ENCODE measurements at places on chromosomes 6 and 20.

GRCh38 chr20:62039738-62040137, 25.9 kb downstream of the TAF4 start:
- H3K36me3 ChIP-seq: no peaks in the 10 kb centered on the region
- no peak for DNase-seq
- no peaks in the 10 kb centered on the region for H3K27me3 ChIP-seq
- no peak overlapping the region for H3K4me3 ChIP-seq
- no peaks in the 10 kb centered on the region for H3K4me1 ChIP-seq

GRCh38 chr6:158041788-158042187, 60.1 kb downstream of the SYNJ2 start:
- peaks cover 14% of the 10 kb centered on the region for H3K36me3 ChIP-seq
- H3K27ac ChIP-seq: no peak overlapping the region
- peaks cover 34% of the 10 kb centered on the region for H3K4me1 ChIP-seq
- DNase-seq: no peak
- no peak overlapping the region for H3K4me3 ChIP-seq

DNA sequence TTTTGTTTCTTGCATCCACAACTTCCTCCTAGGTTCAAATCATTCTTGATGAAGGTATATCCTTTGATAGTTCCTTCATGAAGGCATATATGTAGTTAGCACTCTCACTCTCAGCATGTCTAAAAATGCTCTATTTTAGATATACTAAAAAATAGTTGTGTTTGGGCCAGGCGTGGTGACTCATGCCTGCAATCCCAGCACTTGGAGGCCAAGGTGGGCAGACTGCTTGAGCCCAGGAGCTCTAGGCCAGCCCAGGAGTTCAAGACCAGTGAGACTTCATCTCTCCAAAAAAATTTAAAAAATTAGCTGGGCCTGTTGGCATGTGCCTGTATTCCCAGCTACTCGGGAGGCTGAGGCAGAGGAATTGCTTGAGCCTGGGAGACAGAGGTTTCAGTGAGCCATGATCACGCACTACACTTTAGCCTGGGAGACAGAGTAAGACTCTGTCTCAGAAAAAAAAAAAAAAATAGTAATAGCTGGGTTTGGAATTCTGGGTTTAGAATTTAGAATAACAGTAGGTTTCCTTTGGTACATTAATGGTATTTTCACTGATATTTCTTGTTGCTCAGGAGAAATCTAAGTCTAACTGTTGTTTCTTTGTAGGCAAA, 7.0 kb downstream of the SERAC1 start:
- DNase-seq: no peak
- H3K4me3 ChIP-seq: no peak overlapping the region
- no peaks in the 10 kb centered on the region for H3K27me3 ChIP-seq
- no peak overlapping the region for H3K27ac ChIP-seq

- no peaks in the 10 kb centered on the region for H3K27me3 ChIP-seq
- no peaks in the 10 kb centered on the region for H3K36me3 ChIP-seq
- H3K4me3 ChIP-seq: no peak overlapping the region
- no peaks in the 10 kb centered on the region for H3K4me1 ChIP-seq
Measured at GRCh38 chr6:39608652-39609345, 116.4 kb downstream of the KIF6 start.

- H3K4me1 ChIP-seq: peaks cover 4% of the 10 kb centered on the region
- DNase-seq: no peak
- no peak overlapping the region for H3K27ac ChIP-seq
- no peak overlapping the region for H3K4me3 ChIP-seq
Measured at GRCh38 chr6:33974471-33974870, 170.7 kb upstream of the MLN start.

DNA sequence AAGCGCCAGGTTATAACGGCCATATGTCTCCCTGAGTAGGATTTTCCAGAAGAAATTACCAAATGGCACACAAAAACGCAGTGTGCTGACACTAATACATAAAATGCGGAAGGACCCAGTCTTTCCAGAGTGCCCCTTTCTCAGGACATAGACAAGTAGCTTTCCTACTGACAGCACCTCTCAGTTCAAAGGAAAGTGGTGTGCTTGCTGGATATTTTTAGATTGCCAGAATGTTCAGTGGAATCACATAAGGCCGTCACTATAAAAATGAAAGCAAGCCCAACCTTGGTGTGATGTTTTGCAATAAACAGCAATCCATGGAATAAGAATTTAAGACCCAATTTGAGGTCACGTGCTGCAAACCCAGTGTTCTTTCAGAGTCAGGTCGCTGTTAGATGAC, 135.5 kb upstream of the AGPAT4 start:
- no peak overlapping the region for H3K27ac ChIP-seq
- H3K36me3 ChIP-seq: no peaks in the 10 kb centered on the region
- H3K27me3 ChIP-seq: no peaks in the 10 kb centered on the region
- H3K4me1 ChIP-seq: no peaks in the 10 kb centered on the region
- no peak overlapping the region for H3K4me3 ChIP-seq

DNA sequence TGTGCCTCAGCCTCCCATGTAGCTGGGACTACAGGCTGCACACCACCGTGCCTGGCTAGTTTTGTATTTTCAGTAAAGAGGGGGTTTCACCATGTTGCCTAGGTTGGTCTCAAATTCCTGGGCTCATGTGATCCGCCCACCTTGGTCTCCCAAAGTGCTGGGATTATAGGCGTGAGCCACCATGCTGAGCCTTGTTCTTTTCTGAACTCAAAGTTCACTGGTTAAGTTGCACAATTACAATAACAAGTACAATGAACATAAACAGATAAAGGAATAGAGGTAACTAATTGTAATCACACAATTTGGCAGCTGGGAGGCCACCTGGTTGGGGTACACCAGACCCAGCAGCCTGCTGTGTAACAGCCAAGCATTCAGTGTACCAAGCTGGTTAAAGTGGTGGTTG, 6.7 kb downstream of the NUDT3 start:
- DNase-seq: no peak
- peaks cover 2% of the 10 kb centered on the region for H3K36me3 ChIP-seq
- no peak overlapping the region for H3K27ac ChIP-seq
- H3K4me3 ChIP-seq: no peak overlapping the region
- H3K27me3 ChIP-seq: no peaks in the 10 kb centered on the region

DNA sequence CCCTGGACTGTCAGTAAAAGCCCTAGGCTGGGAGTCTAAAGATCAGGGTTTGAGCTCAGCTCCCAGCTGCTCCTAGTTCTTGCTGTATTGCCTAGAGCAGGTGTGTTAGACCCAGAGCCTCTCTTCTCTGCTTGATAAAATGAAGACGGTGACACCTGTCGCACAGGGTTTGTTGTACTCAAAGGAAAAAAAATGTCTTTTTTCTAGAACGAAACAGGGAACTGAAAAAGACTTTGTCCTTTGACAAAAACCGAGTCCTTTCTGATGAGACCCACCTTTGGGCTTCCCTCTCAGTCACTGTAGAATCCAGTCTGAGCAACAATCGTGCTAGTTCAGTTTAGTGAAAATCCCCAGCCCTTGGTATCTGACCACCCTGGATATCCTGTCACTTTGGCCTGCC, 102.1 kb upstream of the LAMP5 start:
- no peaks in the 10 kb centered on the region for H3K27me3 ChIP-seq
- no peak overlapping the region for H3K4me3 ChIP-seq
- DNase-seq: no peak
- no peak overlapping the region for H3K27ac ChIP-seq
- H3K36me3 ChIP-seq: peaks cover 3% of the 10 kb centered on the region
- H3K4me1 ChIP-seq: no peaks in the 10 kb centered on the region

DNA sequence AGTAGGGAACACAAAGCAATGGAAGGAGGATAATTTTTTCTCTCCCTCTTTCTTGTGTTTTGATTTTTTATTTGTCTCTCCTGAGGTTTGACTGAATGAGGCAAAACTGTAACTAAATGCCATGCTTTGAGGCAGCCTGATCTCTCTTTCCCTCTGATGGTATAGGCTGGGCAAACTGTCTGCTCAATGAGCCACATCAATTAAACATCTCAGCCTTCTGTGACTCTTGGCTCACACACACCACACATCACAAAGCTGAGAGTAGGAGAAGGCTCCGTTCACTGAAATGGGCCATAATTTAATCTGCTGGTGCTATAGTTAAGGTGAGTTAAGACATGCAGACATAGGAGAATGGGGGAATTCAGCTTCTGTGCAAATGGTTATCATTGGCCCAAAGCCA, 28.1 kb upstream of the SCGN start:
- H3K36me3 ChIP-seq: no peaks in the 10 kb centered on the region
- DNase-seq: no peak
- H3K4me1 ChIP-seq: peaks cover 5% of the 10 kb centered on the region
- H3K27me3 ChIP-seq: peaks cover 2% of the 10 kb centered on the region
- H3K4me3 ChIP-seq: no peak overlapping the region

GRCh38 chr6:116887168-116887567, 10.1 kb downstream of the RFX6 start:
- peaks cover 6% of the 10 kb centered on the region for H3K27me3 ChIP-seq
- no peak overlapping the region for H3K27ac ChIP-seq
- H3K4me1 ChIP-seq: no peaks in the 10 kb centered on the region
- H3K36me3 ChIP-seq: no peaks in the 10 kb centered on the region

- no peak overlapping the region for H3K27ac ChIP-seq
- no peak for DNase-seq
- no peak overlapping the region for H3K4me3 ChIP-seq
- H3K27me3 ChIP-seq: no peaks in the 10 kb centered on the region
- no peaks in the 10 kb centered on the region for H3K4me1 ChIP-seq
- no peaks in the 10 kb centered on the region for H3K36me3 ChIP-seq
Measured at GRCh38 chr6:841569-841968, 148.6 kb upstream of the EXOC2 start.

- H3K27ac ChIP-seq: peak overlapping the region; percentile 79
- H3K4me1 ChIP-seq: peaks cover 9% of the 10 kb centered on the region
- no peak for DNase-seq
- H3K4me3 ChIP-seq: peak overlapping the region; percentile 66
Measured at GRCh38 chr6:136250686-136251008, 536 bp upstream of the MTFR2 start.

DNA sequence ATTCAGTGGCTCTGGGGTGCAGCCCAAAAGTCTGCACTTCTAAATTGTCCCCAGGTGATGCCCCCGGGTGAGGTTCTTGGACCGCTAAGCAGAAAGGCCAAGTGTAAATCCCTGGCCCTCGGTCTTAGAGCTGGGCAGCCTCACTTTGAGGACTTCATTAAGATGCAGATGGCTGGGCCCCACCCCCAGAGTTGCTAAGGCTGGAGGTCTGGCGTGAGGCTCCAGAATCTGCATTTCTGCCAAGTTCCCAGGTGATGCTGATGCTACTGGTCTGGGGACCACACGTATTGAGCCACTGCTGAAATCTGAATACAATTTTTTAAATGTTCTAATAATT, 735 bp upstream of the SLC23A2 start:
- peak overlapping the region; percentile 88 for H3K4me3 ChIP-seq
- H3K27ac ChIP-seq: no peak overlapping the region
- no peaks in the 10 kb centered on the region for H3K36me3 ChIP-seq
- no peak for DNase-seq

DNA sequence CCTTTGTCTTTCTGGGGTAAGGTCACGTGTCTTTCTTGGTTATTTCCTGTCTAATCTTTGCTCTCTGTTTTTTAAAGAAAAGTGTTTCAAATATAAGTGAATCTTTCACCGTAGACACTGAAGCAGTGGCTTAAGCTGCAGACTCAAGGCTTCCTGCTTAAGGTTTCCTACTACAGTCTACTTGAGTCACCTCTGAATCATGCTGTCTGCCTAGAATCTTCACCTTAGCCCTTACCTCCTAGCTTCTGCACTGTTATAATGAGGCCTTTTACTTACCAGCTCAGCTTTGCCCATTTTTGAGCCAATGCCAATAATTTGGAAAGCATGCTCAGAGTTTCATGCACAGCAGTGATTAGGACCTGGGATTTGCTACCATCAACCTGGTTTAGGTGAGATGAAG, 30.6 kb downstream of the ADGRF4 start:
- no peak overlapping the region for H3K4me3 ChIP-seq
- H3K27ac ChIP-seq: no peak overlapping the region
- no peaks in the 10 kb centered on the region for H3K36me3 ChIP-seq
- peaks cover 17% of the 10 kb centered on the region for H3K27me3 ChIP-seq
- no peak for DNase-seq

DNA sequence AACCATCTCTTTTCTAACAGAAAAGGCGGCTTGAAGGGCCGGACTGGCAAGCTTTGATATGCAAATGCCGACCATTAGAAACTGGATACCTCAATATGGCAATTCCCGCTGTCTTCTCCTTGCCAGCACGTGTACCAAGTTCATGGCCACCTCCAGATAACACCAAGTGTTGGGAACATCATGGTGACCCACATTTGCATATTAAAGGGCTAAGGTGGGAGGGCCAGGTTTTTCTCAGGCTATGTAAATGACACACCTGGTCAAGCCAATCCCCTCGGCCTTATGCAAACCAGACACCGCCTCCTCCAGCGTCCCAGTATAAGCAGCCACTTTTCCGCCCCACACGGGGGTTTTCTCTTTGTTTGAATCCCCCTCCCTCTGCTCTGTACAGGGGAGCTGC, 110.7 kb downstream of the DACT2 start:
- no peak for DNase-seq
- H3K4me1 ChIP-seq: no peaks in the 10 kb centered on the region

DNA sequence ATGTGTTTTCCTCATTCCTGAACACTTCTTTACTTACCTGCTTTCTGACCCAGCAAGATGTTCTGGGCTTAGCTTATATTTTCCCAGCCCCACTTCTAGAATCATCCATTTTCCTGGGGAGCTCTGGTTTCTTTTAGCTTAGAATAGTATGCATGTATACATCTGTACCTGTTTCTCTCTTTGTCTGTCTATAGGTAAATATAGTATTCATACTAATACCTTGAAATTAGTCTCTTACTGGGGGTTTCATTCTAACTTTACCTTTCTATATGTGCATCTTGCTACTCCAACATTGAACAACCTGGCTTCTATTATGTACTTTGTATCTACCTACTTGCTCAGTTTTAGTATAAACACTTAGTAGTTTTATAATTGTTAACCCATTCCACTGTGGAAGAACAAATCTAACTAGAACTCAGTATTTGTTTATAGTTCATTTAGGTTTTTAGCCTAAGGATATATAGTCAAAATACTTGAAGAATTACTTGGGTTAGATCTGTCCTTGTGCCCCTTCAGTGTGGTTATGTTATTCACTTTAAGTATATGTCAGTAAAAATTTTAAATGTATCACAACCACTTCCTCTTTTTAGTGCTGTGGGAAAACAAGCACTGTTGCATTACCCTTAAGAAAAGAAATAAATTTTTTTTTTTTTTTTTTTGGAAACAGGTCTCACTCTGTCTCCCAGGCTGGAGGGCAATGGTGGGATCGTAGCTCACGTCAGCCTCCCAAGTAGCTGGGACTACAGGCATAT, 54.0 kb downstream of the ASXL1 start:
- DNase-seq: peak; percentile 50
- H3K4me3 ChIP-seq: no peak overlapping the region
- H3K4me1 ChIP-seq: peaks cover 7% of the 10 kb centered on the region
- no peak overlapping the region for H3K27ac ChIP-seq
- no peaks in the 10 kb centered on the region for H3K27me3 ChIP-seq

DNA sequence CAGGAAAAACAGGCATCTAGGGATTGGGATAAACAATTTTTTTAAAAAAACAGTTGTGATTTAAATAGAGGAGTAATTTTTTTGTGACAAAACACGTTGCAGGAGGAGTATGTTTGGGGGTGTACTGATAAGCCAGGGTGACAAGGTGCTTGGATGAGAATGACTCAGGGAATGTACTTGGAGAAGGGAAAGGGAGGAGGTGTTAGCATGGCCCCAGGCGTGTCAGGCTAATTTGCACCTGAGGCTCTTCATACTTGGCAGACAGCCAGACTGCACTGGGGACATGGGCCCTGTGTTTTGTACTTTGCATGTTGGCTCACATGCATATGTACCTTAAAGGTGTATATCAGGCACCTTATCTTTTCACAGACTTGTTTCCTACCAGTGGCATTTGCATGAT, 22.8 kb downstream of the PANK2 start:
- DNase-seq: no peak
- H3K27me3 ChIP-seq: no peaks in the 10 kb centered on the region
- no peak overlapping the region for H3K4me3 ChIP-seq

Measured in common myeloid progenitor, CD34-positive (primary cell).